Right cardiac atrium (tissue), 5 donors: ENCODE measurements at places on chromosomes 4 and X.

DNA sequence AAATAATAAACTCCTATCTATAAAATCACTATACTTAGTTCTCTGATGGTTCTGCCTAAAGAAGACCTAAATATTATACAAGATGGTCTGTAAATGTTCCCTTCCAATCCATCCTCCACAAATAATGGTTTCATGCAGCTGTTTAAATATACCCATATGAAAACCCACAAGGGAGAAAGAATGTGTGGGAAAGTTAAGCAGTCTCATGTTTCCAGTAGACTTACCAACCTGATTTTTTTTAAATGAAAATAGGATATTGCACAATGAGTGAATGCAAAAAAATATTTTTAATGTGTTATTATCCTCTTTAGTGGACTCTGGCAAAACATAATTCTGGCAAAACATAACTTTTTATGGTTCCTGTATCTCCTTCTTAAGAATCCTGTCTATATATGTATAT lies 23.3 kb downstream of the CAMK2D start:
- DNase-seq: no peak

DNA sequence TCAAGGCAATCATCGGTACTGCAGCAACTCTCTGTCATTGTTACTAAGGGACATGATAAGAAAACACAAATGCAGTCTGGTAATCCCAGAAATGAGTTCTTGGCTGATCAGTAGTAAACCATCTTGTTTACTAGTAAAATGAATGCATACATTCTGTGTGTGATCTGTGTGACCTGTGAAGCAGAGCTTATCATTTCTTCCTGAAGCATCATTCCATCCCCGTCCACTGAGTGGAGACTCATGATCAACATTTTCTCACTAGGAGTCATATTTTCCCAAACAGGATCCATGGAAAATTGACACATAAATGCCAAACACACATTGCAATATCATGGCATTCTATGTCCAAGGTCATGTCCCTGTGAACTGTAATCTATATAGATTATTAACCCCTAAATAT lies 226.1 kb downstream of the ANKRD50 start:
- DNase-seq: no peak

GRCh38 chr4:42464550-42465094 lies 67.3 kb downstream of the SHISA3 start:
- no peak for DNase-seq

- no peak for DNase-seq
These were observed 148.2 kb upstream of the FAT1 start for GRCh38 chr4:186871856-186872255.
